Heart right ventricle (tissue), 16 donors: ENCODE measurements at places on chromosomes 5 and 9. TPM values are rescaled to one million over a fixed set of nuclear protein-coding genes. Genes with fewer than 3 reads are reported as not detected.

The ECPAS gene
- total RNA-seq, result 108 TPM

The SV2C gene
- not detected for total RNA-seq

The GFI1B gene
- not detected for total RNA-seq

The ALDOB gene
- 1.4 TPM for total RNA-seq

The FAT2 gene
- 0.13 TPM for total RNA-seq

The ADGRV1 gene
- total RNA-seq, result not detected

The NEUROG1 gene
- total RNA-seq, result not detected

The MOB3B gene
- total RNA-seq, result 1.4 TPM

The ZNF454 gene
- total RNA-seq, result 1.4 TPM

The KCNIP1 gene
- 0.67 TPM for total RNA-seq

The LCN10 gene
- 0.44 TPM for total RNA-seq

The PITX1 gene
- not detected for total RNA-seq

The HMGCR gene
- 12.9 TPM for total RNA-seq

The PCDHA3 gene
- total RNA-seq, result 0.10 TPM

The NOXA1 gene
- total RNA-seq, result 2.9 TPM

The TMEFF1 gene
- total RNA-seq, result not detected

The FNIP1 gene
- 40.8 TPM for total RNA-seq

The TRIM52 gene
- total RNA-seq, result 9.8 TPM

The WDR55 gene
- total RNA-seq, result 12.1 TPM

The THBS4 gene
- total RNA-seq, result 43.1 TPM

The CCDC69 gene
- 74.9 TPM for total RNA-seq

The GPR151 gene
- not detected for total RNA-seq

The COL5A1 gene
- total RNA-seq, result 8.7 TPM

The FGD3 gene
- total RNA-seq, result 1.1 TPM

The ASPN gene
- total RNA-seq, result 29.3 TPM

The RLN1 gene
- not detected for total RNA-seq

The ADGRD2 gene
- not detected for total RNA-seq

The OR13C9 gene
- total RNA-seq, result not detected
